ENCODE measurements at places on chromosomes 11 and 22.

GRCh38 chr22:24961217-24961844 lies 8.8 kb downstream of the KIAA1671 start:
- peak; percentile 45 for DNase-seq

- no peak for DNase-seq
These were observed 328.5 kb upstream of the PLET1 start for GRCh38 chr11:112589155-112589554.

GRCh38 chr11:126383339-126384335 lies 28.2 kb downstream of the ST3GAL4 start:
- DNase-seq: no peak

DNA sequence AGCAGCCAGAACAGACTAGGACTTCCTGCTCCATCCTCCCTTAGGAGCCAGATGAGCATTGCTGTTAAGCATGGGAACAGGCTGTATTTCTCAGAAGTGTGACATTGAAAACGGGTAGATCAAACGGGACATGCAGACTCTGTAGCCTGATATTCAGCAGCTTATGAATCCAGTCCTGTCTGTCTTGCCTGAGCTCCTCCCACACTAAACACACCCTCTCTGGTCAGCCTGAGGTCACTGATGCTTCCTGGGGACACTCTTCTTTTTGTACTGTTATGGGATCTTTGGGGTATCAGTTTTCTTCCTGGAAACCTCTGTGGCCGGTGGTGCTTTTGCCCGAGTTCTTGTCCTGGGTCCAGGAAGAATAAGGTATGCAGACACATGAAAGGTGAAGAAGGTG lies 35.8 kb downstream of the C11orf91 start:
- no peak for DNase-seq

GRCh38 chr22:34198976-34199375 lies 278.7 kb upstream of the LARGE1 start:
- no peak for DNase-seq

DNA sequence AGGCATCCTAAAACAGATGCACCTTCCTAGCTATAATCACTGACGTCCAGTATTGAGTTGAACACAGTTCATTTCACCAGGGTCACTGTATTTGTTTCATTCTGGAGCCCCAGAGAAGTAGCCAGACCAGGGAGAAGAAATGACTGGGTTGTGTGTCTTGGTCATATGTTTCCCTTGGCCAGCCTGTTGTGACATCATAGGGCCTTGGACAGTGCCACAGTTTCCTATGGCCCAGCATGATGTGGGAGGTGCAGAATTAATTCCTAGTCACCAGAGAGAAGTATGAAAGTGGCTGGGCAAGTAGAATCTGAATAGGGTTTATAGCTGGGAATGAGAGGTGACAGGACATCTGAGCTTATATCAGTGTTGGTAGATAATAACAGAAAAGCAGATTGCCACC lies 84.0 kb upstream of the ZBED5 start:
- no peak for DNase-seq

- no peak for DNase-seq
These were observed 517.3 kb downstream of the TBC1D22A start for GRCh38 chr22:47279746-47280145.
